ENCODE measurements at places on chromosomes 7 and 10. TPM values are rescaled to one million over a fixed set of nuclear protein-coding genes. Genes with fewer than 3 reads are reported as not detected.
A peak's percentile ranks its signal among the peaks of the same experiment; 100 is the strongest.

DNA sequence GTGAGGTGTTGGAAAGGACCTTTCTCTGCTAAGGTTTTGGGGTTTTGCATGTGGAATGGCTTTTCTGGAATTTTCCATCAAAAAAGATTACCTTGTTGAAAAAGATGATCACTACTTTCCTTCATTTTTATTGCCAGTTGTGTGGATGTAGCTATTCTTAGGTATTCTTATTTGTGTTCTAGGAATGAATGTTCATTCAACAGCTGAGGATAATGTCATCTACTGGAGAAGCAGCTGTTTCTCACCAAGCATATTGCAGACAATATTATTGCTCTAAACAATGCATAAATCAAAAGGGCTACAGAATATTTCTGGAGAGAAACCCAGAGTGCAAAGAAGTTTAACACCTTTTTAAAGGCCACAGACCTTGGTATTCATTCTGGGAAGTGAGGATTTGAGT lies 145.6 kb upstream of the CALCR start:
- DNase-seq = no peak

- no peak for DNase-seq
These were observed 107.0 kb downstream of the EVX1 start for GRCh38 chr7:27349621-27350020.

EVX1 gene
- total RNA-seq = 0.13 TPM

- DNase-seq = peak; percentile 77
These were observed 113.3 kb downstream of the EBF3 start for GRCh38 chr10:129850790-129851189.

NDUFB8 gene
- 123 TPM for total RNA-seq

- DNase-seq = no peak
These were observed 269.1 kb downstream of the SUGCT start for GRCh38 chr7:40403703-40404476.

DNA sequence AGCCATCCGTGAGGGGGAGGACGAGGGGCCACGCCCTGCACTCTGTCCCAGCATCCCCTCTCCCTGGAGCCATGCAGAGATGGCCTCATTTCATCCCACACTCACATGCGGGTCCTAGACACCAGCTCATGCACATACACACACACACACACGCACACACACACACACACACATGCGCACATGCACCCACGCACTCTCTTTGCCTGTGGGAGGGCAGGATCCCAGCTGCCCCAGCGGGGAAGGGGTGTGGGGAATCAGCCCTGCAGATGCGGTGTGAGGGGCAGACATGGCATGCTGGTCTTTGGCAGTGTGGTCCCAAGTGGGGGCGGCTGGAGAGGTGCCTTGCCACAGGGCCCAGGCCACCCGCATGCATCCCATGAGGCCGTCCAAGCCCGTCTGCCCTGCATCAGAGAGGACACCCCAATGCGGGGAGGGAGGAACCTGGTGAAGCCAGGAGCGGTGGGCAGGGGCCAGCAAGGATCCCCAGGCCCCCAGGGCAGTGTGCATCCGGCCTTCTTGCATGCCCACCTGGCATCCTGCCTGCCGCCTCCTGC lies 68.1 kb downstream of the LHPP start:
- DNase-seq = no peak

GRCh38 chr7:46694058-46694457 lies 773.0 kb upstream of the IGFBP3 start:
- DNase-seq = no peak

GPR85 gene
- 1.1 TPM for total RNA-seq

CELF2 gene
- 93.9 TPM for total RNA-seq

DNA sequence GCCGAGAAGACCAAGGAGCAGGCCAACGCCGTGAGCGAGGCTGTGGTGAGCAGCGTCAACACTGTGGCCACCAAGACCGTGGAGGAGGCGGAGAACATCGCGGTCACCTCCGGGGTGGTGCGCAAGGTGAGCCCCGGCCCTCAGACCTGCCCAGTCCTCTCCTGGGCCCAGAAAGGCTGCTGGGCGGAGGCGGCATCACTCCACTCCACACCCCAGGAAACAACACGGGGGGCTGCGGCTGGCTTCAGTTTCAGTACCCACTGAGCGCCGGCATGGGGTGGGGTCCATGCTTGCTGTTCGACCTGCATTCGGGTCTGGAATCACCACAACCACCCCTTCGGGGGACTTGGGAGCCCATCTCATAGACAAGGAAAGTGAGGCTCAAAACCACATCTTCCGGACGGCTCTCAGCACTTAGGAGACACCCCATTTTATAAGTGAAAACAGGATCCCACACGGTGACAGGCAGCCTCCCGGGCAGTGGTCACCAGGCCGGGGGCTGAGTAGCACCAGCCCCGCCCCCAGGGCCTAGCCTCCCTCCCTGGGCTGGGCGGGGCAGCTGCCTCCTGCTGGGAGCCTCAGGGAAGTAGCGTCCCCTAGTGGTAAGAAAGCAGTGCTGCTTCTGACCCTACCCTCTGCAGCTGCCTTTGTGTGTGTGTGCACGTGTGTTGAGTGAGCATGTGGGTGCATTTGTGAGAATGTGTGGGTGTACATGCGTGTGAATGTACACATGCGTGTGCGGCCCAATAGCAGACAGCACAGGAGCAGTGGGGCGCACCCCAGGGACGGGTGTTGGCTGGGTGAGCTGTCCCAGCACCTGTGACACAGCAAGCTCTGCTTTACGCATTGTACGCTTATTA lies 1.8 kb downstream of the SNCG start:
- DNase-seq = peak; percentile 90

PRRT4 gene
- 17.4 TPM for total RNA-seq

WNT16 gene
- not detected for total RNA-seq

PFKP gene
- total RNA-seq = 37.9 TPM

TRIM73 gene
- 5.4 TPM for total RNA-seq

GRCh38 chr10:15360566-15360965 lies 10.5 kb downstream of the FAM171A1 start:
- DNase-seq = no peak

- peak; percentile 93 for DNase-seq
These were observed 40.6 kb downstream of the CYP17A1 start for GRCh38 chr10:102796407-102797176.

- DNase-seq = no peak
These were observed 4.6 kb upstream of the ADRA2A start for GRCh38 chr10:111072232-111072631.

- no peak for DNase-seq
These were observed 718.2 kb downstream of the LRMDA start for GRCh38 chr10:76149602-76150138.

GRCh38 chr7:20317413-20317812 lies 13.3 kb upstream of the ITGB8 start:
- no peak for DNase-seq

- DNase-seq = no peak
These were observed 301.0 kb upstream of the NPVF start for GRCh38 chr7:25529320-25529719.

CLRN3 gene
- 0.29 TPM for total RNA-seq

DNA sequence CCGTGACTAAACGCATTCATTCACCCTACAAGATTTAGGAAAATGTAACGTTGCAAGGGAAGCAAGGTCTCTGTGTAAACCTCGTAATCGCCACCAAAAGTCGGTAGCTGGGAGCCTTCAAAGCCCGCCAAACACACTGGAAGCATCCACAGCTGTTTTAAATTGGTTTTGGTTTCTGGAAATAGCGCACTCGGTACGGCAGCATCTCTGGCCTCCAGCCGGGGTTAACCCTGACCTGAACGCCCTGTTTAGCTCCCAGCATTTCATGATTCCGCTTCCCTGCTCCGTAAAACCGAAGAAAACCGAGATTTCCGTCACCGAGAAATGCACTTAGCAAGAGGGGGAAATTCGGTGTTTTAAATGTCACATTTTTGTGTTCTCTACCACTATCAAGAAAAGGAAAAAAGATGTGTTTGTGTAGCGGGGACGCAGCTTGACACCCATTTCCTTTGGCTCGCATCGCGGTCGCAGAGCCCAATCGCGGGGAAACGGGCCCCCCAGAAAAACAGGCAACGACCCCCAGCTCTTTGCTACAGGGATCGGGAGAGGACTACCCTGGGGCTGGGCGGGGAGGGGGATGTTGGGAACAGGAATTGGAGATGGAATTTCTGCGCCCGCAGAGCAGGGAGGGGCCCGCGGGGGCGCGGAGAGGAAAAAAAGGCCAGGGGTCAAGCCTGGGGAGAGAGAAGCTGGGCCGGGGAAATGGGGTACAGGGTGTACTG lies 646 bp downstream of the SGCE start:
- no peak for DNase-seq

NEURL1 gene
- total RNA-seq = 0.13 TPM

ZPBP gene
- not detected for total RNA-seq

GRCh38 chr10:68315582-68315981 lies 16.3 kb upstream of the HNRNPH3 start:
- no peak for DNase-seq

GRCh38 chr10:131160219-131160875 lies 151.2 kb downstream of the TCERG1L start:
- no peak for DNase-seq

STAM gene
- total RNA-seq = 26.5 TPM

- DNase-seq = no peak
These were observed 41.2 kb downstream of the STK17A start for GRCh38 chr7:43624156-43624555.

- DNase-seq = no peak
These were observed 6.9 kb downstream of the PPIF start for GRCh38 chr10:79354141-79354540.

- no peak for DNase-seq
These were observed 515.3 kb upstream of the FOXK1 start for GRCh38 chr7:4166807-4167206.

SPDYE9 gene
- total RNA-seq = not detected

- no peak for DNase-seq
These were observed 139.2 kb upstream of the TMEM168 start for GRCh38 chr7:112929421-112929820.

- DNase-seq = no peak
These were observed 79.6 kb downstream of the TNS3 start for GRCh38 chr7:47502240-47502877.

DNA sequence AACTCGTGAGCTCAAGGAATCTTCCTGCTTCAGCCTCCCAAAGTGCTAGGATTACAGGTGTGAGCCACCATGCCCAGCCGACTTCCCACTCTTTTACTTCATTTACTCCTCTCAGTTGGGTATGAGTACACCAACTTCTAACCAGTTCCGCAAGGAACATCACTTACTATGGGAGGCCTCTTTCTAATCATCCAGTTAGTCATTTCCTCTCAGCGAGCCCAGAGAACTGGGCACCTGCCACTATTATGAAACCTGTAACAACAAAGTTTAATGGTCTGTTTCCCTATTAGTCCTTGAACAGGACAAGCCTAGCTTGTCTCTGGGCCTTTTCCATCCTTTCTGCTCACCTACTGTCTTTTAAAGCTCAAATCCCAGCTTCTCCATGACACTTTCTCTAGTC lies 88.8 kb downstream of the DNMBP start:
- DNase-seq = no peak

GRCh38 chr10:11141571-11142091 lies 124.0 kb downstream of the CELF2 start:
- no peak for DNase-seq

DNA sequence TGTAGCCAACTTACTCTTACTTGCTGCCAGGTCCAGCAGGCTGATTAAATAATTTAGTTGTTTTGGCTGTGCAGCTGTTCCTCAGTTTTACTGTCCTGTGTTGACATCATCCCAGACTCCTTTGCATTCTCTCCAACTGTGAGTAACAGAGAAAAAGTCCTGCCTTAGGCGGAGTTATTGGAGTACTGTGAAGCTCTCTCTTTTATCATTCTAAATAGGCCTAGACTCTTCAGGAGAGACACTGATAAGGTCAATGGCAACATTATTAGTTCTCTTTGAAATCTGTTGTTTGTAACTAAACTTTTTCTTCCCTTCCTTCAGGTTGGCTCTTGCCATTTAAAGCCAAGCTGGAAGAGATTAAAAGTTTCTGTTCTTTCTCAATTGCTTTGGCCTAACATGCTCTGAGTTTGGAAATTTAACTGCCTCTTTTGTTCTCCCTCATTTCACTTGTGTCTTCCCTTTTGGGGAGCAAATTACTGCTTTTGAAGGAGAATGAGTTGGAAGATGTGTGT lies 215.7 kb upstream of the CSTF2T start:
- no peak for DNase-seq

GRCh38 chr10:23399701-23400144 lies 39.2 kb upstream of the OTUD1 start:
- no peak for DNase-seq

- DNase-seq = peak; percentile 72
These were observed 417.0 kb upstream of the FOXK1 start for GRCh38 chr7:4265066-4265465.

DNA sequence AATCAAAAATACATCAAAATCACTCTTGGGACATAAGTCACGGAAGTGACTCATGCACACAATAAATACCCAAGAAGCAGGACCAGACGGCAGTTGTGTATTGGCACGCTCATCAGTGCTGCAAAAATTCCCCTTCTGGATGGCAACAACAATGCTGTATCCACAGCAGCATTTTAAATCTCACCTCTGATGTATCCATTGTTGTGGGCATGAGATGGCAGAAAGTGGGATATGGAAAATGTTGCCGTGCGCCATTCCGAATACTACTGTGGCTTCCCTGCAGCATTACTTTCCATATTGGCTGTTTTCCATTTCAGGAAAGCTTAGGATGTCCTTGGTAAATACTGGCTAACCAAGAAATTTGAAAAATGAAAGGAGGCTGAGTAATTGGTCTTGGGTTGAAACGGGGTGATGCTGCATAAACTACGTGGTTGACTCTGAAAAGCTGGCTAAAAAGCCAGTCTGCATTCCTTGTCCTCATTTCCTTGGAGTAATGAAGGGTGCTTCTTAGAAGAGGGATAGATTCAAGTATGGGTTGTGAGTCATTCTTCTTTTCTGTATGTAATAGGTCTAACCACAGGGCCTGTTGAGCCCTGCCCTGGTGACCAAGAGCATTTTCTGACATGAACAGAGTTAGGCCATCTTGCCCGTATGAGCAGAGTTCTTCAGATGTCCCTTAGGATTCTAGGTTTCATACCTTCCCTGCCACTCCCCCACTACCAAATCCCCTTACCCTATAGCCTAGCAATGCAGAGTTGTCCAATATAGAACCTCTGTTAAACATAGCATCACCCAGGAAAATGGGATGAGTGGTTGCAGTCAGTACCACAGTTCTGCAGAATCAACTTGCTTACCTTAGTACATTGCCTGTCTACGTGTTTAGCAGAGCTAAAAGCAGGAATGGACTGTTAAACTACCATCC lies 36.3 kb upstream of the TOMM7 start:
- no peak for DNase-seq

UPK3B gene
- total RNA-seq = 1.9 TPM

DNA sequence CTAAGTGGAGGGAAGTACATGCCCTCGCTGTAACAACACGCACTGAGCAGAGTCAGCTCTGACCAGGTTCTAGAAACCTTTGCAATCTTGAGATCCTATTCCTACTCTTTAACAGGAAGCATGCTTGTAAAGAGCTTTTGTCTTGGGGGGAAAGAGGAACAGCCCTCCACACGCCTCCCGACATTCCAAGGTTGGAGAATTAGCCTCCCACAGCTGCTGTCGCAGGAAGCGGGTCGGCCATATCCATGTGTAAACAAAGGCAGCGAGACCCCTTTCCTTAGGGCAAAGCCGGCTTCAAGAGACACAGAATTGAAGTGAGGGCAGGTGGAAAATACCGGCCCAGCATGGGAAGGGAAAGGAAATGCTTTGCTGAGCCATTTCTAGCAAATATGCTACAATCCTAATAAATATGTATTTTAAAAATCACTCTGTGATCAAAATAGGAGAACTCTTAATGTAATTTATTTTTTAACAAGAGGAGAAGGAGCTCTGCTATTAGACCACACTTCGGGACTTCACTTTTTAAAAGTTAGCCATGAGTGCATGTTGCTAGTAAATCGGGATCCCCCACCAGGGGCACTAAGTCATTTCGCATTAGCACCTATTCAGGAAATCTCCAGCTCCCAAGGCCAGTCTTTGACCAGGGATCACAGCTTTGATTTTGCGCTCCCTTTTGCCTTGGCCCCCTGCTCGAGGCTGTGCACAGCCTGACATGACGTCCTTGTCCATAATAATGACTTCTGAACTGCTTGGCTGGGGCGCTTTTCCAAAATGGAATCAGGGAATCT lies 55.9 kb downstream of the FAM204A start:
- DNase-seq = no peak
